ENCODE measurements at places on chromosomes 6 and 20.

DNA sequence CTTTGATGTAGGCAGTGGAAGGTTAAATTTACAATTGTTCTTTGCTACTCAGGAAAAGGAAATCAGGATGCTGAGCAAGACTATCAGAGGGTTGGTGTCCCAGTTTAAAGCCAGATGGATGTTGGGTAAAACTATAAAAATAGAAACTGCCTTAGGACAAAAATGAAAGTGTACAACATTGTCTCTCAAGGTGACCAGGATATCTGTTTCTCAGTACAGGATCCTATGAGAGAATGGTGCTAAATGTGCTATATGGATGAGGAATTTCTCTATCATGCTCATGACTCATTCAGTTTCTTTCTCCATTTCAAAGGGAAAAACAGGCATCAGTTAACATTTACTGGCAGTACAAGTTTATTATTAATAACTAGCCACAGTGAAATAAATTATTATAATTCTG lies 534.2 kb upstream of the GJE1 start:
- no peak for DNase-seq

DNA sequence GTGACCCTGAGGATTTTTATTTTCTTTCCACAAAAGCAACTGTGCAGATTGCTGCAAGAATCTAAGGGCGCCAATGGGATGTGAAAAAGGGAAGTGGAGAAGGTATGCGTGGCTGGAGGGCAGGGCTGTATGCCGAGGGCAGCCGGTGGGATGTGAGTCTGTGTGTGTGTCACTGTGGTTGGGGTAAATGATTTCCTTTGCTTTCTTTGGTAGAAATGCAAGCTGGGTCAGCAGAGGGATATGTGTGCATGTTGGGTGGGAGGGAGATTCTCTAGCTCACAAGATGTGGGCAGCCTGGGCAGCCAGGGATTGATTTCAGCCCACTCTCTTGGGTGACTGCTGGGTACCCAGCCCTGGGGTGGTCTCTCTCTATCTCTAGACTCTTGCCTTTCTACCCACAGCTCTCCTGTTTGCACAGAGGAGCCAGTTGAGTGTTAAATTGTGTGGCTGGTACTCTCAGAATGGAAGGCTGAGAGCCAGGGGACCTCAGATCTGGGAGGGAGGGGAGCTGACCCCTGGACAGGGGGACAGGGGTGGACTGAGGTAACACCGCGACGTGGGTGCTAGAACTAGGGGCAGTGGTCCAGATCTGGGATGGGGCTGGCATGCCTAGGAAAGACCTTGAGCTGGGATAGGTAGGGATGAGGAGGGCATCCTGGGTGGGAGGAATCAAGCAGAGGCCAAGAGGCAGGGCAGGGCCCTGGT lies 136.8 kb upstream of the RNF24 start:
- DNase-seq: no peak

DNA sequence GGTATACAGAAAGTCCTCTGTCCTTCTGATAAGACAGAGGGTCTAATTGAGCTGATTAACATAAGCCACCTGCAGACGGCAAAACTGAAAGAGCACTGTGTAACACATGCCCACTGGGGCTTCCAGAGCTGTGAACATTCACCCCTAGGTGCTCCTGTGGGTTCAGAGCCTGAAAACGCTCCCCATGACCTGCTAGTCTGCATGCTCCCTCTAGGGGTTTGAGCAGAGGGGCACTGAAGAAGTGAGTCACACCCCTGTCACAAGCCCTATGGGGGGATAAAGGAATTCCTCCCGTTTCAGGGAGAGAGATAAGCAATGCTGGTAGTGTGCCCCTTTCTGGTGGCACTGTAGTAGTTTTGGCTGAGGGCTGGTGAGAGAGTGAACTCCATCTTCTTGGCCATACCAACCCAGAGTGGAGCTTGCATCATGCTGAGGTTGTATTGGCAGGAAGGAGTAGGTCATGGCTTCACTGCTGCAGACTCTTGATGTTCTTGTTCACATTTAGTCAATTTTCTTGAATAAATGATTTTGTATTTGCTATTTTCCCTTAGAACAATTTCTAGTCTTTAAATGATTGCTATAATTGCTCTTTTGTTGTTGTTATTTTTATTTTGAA lies 637.5 kb upstream of the MAN1A1 start:
- no peak for DNase-seq

- DNase-seq: no peak
Measured at GRCh38 chr6:147954938-147955337, 387.7 kb upstream of the SASH1 start.

DNA sequence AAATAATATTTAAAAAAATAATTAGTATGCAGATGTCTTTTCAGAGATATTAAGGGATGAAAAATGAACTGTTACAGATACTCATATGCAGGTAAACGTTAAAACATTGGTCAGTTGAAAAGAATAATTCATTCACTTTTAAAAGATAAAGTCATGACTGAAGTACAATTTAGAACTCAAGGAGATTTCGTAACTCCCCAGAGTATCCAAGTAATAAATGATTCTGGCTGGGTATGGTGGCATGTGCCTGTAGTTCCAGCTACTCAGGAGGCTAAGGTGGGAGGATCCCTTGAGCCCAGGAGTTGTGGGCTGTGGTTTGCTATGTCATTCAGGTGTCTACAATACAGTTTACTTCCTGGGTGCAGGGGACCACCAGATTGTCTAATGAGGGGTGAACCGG lies 122.3 kb upstream of the TMEM181 start:
- DNase-seq: no peak

- no peak for DNase-seq
Measured at GRCh38 chr6:154502553-154502952, 7.9 kb downstream of the CNKSR3 start.

- DNase-seq: no peak
Measured at GRCh38 chr6:106275692-106276091, 49.9 kb downstream of the ATG5 start.

DNA sequence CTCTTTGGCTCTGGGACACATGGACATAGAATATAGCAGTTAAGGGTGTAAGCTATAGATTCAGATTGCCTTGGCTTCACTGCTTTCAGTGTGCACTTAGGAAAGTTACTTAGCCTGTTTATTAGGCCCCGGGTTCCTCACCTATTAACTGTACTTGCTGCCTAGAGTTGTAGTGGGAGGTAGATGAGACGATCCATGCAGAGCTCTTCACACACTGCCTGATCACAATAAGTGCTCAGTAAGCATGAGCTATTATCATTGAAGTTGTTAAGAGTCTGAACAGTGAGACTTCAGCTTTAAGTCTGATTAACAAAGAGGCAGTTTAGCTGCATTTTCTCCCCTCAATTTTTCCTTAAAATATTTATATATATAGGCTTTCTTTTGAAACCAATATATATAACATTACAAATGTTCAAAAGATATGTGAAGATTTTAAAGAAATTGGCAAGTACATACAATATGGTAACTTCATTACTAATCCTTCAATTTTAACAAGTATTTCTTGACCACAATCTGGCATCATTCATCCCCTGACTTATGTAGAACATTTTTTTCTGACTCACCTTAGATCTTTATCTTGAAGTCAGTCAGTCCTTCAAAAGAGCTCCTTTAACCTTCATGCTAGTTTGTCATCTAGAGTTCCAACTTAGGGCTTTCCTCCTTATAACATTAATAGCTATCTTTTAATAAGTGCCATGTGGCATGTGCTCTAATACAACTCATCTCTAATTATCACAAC lies 20.5 kb upstream of the SUPT3H start:
- no peak for DNase-seq
